ENCODE measurements at places on chromosomes 1 and 21. TPM values are rescaled to one million over a fixed set of nuclear protein-coding genes. Genes with fewer than 3 reads are reported as not detected.
A peak's percentile ranks its signal among the peaks of the same experiment; 100 is the strongest.

DNA sequence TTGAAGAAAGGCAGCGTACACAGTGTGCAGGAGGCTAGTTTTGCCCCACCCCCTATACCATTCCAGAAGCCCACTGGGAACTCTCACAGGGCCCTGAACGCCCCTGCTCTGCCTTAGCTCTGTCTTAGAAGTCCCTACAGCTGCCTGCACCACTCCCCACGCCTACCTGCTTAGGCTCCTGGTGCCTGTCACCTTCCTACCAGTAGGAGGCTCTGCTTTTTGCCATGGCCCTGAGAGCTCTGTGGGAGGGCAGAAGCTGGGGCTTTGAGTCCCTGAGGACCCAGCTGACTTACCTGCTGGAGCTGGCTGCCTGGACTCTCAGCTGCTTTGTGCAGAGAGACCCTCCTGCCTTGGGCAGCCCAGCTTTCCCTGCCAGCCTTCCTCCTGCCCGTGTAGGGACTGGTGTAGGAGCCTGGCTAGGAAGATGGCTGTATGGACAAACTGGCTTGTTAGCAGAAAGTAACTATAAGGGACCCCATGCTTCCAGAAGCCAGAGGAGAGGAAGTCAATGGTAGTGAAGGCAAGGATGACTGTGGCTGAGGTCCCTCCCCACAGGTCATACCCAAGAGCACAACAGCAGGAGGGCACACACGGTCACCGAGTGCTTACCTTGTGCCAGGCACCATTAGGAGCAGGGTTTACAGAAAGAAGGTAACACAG is 9.8 kb upstream of the CELSR2 start:
- no peak for DNase-seq
- H3K36me3 ChIP-seq = peaks cover 50% of the 10 kb centered on the region
- H3K27me3 ChIP-seq = no peaks in the 10 kb centered on the region
- H3K4me1 ChIP-seq = peaks cover 24% of the 10 kb centered on the region

GRCh38 chr1:227886993-227887696 is 60.6 kb downstream of the WNT9A start:
- peaks cover 3% of the 10 kb centered on the region for H3K27me3 ChIP-seq
- peaks cover 25% of the 10 kb centered on the region for H3K4me1 ChIP-seq
- H3K36me3 ChIP-seq = no peaks in the 10 kb centered on the region
- peak overlapping the region; percentile 61 for H3K4me3 ChIP-seq
- peak; percentile 66 for DNase-seq
- H3K27ac ChIP-seq = peak overlapping the region; percentile 84

KRTAP19-3 gene
- not detected for total RNA-seq

KIF26B gene
- 1.2 TPM for total RNA-seq

NECTIN4 gene
- total RNA-seq = 6.2 TPM

GRCh38 chr1:161499099-161500039 is 5.9 kb upstream of the FCGR2A start:
- no peaks in the 10 kb centered on the region for H3K27me3 ChIP-seq
- no peak for DNase-seq

DNA sequence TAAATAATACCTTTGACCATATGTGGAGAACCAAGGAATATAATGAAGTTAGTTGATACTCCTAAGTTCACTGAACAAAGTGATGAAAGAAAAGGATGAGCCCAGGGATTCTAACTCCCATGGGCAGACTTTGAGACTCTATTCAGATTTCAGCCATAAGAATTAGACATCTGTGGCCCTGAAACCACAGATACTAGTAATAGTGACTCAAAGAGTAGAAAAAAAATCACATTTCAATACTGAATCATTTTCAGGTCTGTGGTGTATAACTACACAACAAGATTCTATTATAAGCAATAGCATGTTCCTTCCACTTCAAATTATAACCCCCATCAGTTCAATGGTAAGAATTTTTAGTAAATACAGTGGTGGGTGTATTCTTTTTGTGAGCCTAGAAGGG is 16.4 kb upstream of the F13B start:
- no peak overlapping the region for H3K4me3 ChIP-seq
- no peak for DNase-seq
- no peaks in the 10 kb centered on the region for H3K27me3 ChIP-seq
- H3K27ac ChIP-seq = no peak overlapping the region
- no peaks in the 10 kb centered on the region for H3K36me3 ChIP-seq
- no peaks in the 10 kb centered on the region for H3K4me1 ChIP-seq

DNA sequence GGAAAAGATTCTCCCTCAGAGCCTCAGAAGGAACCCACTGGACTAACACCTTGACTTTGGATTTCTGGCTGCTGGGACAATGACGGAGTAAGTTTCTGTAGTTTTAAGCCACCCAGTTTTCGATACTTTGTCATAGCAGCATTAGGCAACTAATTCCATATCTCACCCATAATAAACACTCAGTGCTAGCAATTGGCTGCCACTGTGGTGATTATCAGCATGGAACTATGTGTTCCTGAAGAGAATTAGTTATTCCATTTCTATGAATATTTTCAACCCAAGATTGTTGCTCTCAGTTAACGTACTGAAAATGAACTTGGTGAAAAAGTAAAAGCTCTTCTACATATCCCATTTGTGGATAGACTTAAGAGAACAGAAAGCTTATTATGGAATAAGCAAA is 299.3 kb downstream of the DISC1 start:
- DNase-seq = no peak
- H3K27me3 ChIP-seq = no peaks in the 10 kb centered on the region
- peaks cover 8% of the 10 kb centered on the region for H3K4me1 ChIP-seq
- H3K36me3 ChIP-seq = no peaks in the 10 kb centered on the region
- H3K27ac ChIP-seq = no peak overlapping the region

DNA sequence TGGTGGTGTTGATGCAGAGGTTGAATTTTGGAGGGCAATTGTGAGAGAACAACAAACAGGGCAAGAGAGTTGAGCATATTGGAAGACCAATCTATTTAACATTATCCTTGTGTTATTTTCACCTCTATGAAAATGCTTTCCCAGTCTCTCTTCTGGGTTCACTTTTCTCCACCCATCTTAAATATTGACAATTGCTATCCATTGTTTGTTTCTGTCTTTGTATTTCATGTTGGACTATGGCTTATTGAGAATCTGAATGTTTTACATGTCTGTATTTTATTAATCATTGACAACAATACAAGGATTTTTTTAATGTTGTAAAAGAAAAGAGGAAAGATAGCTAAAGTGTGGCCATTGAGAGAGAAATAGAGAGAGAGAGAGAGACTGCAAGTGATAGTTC is 1121.5 kb downstream of the BRINP3 start:
- no peak for DNase-seq
- H3K36me3 ChIP-seq = no peaks in the 10 kb centered on the region
- H3K27ac ChIP-seq = no peak overlapping the region
- H3K4me1 ChIP-seq = no peaks in the 10 kb centered on the region
- no peaks in the 10 kb centered on the region for H3K27me3 ChIP-seq

- H3K4me3 ChIP-seq = no peak overlapping the region
- no peak overlapping the region for H3K27ac ChIP-seq
- no peaks in the 10 kb centered on the region for H3K36me3 ChIP-seq
Observed at GRCh38 chr1:20521960-20522861, 14.3 kb upstream of the MUL1 start.

All from lower lobe of right lung (tissue), 2 donors.